Stimulated activated CD4-positive, alpha-beta T cell treated with anti-CD3 and anti-CD28 coated beads, TNF-alpha, amount 100 ng/mL, for 24 hours (primary cell): ENCODE measurements at places on chromosomes 7 and 10.

DNA sequence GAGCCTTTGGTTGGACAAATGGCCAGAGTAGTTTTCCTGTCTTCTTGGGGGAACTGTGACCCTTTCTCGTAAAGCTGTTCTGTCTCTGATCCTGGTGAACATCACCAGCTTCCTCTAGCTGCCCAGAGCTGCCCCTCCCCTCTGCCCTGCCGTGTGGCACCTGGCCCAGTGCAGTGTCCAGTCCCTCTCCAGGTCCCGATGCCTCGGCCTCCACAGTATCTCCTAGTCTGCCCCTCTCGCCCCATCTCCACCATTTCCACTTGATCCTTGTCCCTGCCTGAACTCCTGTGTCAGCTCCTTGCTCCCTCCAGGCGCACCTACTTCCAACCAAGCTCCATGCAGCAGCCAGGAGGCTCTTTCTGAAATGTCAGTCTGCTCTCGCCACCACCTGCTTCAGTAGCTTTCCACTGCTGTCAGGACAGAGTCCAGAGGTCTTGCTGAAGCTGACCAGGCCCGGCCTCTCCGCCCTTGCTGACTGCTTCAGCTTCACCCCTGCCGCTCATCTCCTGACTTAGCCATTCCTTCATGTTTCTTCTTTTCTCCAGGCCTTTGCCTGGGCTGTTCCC, 133.6 kb downstream of the GRK5 start:
- no peak for DNase-seq

- DNase-seq: no peak
Observed at GRCh38 chr10:13928451-13928850, 341.7 kb downstream of the PRPF18 start.

GRCh38 chr7:78863281-78863680, 590.2 kb downstream of the MAGI2 start:
- DNase-seq: no peak

- no peak for DNase-seq
Observed at GRCh38 chr7:65325793-65326432, 47.7 kb upstream of the ZNF92 start.

DNA sequence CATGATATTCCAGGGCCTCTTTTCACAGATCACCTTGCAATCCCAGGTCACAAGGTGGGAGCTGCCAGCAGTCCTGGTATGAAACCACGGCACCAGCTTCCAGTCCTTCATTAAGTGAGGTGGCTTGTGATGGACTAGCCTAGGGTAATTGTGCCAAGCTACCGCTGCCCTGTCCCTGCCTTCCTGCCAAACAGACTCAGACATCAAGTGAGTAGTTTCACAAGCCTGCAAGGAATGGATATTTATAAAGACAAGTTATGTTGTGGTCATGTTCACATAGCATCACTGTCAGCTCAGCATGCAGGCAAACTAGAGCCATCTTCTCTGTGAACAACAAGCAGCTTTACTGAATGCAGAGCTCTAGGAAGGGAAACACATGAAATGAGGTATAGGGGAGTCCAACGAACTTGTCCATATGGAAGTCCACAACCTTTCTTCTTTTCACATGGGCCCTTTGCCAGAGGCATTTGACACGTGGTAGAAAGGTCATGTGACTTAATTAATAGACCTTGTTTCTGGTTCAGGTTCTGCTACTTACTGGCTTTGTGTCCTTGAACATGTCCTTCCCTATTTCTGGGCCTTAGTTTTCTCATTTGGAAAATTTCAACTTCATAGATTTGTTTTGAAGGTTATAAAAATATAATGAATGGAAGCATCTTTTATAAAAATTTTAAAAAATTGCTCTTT, 1061.2 kb downstream of the KCNMA1 start:
- DNase-seq: no peak

DNA sequence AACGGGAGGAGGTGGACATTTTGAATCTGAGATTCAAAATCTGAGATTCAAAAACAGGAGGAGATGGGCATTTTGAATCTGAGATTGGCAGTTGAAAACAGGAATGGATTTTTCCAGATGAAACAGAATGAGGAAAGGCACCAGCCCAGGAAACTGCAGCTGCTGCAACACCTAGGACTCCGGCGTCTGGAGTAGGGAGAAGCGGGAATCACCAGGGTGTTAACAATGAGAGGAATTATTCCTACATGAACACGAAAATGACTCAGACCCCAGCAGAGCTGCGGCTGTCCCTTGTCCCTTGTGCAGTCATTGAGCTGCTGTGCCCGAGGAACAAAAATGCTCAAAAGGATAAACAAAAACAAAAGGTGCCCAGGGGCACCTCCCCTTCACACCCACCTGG, 59.9 kb upstream of the KAT6B start:
- DNase-seq: no peak

DNA sequence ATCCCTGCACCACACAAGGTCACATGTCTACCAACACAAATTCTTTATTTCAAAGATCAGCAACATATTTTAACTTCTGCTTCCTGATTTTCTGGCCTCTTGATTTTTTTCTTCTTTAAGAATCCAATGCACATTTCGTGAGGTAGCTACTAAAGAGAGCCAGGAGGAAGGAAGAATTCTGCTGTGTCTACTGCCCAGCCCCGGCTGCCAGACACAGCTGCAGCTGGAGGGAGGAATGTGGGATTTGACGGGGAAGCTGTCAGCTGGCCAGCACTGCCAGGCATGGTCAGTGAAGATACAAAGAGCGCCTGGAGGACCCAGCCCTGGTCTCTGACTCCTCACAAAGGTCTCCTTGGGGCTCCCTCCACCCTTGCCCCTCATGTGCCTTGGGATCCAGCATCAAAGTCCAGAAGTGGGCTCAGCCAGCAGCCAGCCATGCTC, 6.9 kb upstream of the AOC1 start:
- DNase-seq: no peak

- DNase-seq: no peak
Observed at GRCh38 chr10:60834401-60834800, 56.1 kb downstream of the CDK1 start.

DNA sequence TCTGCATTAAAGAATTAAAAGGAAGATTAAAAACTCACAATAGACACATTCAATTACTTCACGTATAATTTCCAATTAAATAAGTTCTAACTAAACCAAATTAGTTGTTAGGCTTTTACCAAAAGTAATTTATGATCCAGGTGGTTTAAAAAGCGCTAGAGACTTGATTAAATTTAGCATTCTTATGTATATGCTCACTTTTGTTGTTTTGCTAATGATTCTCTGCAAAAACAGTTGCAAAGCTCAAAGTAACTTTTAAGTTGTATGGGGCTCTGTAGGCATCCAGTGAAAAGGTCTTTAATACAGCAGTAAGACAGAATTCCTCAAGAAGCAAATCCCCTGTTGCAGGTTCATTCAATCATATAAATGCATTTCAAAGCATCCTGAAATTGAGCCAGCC, 15.5 kb upstream of the PNPLA8 start:
- DNase-seq: no peak

DNA sequence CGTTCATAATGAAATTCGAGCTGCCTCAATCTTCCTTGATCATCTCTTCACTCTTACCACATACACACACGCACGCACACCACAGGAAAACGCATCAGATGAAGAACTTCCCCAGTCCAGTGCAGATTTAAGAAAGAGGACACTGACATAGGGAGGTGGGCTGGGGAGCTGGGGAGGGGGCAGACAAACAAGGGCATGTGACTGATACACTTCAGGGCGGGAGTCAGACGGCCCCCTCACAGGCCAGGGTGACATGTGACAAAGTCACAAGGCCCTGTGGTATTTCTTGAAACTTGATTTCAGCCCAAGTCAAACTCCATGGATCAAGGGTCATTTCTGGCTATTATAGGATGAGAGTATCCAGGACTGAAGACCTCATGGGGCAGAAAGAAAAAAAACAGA, 82.6 kb downstream of the KCNMA1 start:
- no peak for DNase-seq

DNA sequence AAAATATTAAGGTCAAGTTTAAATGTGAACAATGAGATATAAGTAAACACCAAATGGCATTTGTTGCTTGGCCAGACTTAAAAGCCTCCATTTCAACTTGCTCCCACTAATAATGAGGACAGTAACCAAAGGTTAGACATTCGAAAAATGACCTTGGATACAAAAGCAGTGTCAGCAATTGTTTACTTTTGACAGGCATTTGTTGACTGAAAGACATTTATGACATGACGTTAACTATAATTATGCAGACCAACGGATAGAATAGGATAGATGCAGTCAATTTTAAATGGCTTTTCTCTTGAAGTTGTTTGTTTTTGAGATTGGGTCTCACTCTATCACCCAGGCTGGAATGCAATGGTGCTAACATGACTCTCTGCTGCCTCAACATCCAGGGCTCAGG, 6.3 kb upstream of the WNT16 start:
- no peak for DNase-seq

- no peak for DNase-seq
Observed at GRCh38 chr10:59611048-59611447, 98.6 kb downstream of the SLC16A9 start.

DNA sequence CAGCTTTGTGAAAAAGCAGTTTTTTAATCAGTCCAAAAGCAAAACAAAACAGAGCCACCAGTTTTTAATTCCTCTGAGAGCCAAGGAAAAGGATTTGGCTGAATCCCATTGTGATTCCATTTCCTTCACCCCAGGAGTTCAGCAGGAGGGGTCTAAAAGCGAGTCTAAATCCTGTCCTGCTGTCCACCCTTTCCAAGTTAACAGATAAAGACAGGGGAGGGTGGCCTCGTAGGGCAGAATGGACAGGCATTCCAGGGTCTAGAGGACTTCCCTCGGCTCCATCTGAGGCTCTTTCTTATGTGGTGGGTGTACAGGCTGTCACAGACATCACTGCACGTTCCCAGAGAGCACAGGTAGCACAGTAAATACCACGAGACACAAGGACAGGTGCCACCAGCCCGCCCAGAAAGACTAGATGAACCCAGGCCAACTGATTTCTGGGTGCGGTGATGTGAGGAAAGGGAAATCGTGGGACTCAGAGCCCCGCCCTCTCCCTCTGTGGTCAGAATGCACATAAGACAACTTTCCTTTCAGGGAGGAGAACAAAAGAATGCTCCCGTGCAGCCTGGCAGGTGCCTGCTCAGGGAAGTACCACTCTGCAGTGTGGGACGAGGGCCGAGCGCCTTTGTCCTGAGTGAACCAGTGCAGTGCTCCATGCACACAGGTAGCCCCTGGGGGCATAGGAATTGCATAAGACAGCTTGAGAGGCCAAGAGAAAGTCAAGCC, 119.7 kb downstream of the ABLIM1 start:
- no peak for DNase-seq

DNA sequence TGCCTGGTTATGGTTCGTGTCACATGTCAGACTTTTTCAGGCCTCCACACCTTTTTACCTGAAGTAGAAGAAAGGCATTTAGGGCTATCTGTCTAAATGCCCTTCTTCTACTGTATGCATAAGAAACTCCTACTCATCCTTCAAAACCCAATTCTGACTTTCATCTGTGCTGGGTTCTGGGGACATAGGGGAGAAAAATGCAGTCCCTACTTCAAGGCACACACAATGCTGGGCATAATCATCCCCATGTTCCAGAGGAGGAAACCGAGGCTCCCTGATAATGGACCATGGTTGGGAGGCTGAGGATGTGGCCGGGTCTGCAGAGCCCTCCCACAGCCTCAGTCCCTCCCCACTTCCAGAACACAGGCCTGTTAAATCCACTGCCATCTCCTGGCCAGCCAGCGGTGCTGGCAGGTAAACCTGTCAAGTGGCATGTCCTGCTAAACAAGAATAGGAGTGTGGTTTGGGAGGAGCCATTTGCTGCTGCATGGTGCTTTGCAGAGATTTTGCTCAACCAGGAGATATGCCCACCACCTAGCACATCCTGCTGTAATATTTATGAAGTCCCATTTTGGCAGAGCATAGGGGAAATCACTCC, 32.0 kb downstream of the GRID1 start:
- DNase-seq: no peak

DNA sequence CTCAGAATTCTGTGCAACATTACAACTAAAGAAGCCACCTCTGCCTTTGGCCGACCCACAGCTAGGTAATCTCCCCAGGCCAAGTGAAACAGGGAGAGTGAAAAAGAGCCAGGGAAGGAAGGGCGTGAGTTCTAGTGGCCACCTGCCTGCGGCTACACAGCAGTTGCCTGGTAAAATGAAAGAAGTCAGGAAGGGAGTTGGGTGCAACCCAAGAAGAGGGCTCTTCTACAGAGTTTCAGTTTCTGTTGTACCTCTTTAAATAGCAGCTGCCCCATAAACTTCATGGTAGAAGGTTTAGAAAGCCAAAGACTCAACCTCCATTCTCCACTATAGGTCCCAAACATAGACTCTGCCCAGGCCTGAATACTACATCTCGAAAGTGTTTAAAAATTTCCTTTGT, 76.2 kb upstream of the TMEM168 start:
- DNase-seq: no peak

DNA sequence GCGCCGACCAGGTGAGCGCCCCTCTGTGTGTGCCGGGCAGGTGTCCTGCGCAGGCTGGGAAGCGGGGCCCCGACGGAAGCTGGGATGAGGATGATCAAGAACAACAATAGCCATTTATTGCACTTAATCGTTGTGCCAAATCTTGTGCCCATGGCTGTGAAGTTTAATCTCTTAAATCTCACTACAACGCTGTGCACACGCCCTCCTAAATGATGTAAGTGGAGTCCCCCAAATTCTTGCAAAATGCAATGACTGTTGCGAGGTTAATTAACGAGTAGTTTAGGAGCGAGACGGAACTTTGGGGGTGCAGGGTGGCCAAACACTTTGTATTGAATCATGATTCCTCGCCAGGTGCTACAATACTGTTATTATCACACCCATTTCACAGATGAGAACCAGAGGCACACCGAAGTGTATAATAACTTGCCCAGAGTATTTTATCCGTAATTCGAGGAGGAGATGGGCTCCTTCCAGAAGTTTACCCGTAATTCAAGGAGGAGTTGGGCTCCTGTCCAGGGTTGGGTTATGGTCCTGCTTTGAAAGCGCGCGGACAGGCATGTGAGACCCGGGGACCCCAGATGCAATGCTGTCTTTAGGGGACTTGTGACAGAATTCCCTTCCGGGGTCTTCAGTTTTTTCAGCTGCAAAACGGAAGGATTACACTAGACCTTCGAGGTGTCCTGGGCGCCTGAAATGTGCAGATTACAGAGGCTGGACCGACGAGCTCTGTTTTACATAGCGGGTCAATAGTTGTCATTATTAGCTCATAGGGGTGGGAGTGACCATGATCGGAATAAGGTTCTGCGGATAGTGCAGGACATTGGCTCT, 1.0 kb downstream of the FFAR4 start:
- no peak for DNase-seq

DNA sequence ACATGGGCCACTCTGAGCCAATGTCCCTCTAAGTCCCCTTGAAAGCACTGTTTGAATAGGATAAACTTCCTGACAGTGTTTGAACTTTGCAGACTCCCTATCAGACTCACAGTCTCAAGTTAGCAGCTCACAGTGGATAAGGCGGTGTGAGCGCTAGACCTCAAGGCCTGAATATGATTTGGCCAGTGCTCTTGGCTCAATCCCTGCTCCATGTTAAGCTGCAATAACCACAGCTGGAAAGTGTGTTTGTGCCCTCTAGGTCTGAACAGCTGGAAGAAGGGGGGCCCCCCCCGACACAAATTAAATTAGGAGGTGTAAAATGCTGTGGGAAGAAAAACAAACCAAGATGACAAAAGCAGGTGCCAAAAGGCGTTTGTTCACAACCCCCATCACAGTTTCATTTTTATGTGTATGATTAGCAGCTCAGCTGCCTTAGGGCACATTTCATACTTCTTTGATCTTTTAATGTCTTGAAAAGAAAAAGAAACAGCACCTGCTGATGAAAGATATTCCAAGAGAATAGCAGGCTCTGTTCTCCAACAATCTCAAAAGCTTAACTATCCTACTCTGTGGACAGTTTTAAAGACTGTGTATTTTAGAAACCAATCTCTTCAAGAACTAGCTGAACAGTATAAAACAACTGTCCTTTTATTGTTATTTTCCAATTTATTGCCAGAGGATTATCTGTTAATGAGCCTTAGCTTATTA, 167.6 kb downstream of the SNX13 start:
- DNase-seq: no peak

- DNase-seq: no peak
Observed at GRCh38 chr7:67754651-67755050, 758.0 kb downstream of the TYW1 start.
